ENCODE measurements at places on chromosomes 6 and 20.

GRCh38 chr6:141938664-141939063 is 194.1 kb upstream of the GJE1 start:
- DNase-seq, result no peak

DNA sequence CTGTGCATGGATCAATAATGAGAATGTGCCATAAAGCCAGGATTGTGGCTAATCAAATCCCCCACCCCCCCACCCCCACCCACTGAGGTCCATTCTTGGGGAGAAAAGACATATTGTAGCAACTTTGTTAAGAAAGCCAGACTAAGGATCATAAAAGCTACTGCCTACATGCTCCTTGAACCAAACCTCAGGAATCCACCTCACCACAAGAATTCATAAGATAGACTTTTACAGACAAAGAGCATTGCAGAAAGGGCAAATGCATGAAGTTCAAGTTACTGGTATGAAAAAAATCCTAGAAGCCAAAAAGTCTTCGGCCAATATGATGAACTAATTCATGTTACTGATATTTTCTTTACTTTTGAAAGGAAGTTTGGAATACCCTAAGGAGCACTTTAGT is 187.9 kb upstream of the ARID1B start:
- no peak for DNase-seq

DNA sequence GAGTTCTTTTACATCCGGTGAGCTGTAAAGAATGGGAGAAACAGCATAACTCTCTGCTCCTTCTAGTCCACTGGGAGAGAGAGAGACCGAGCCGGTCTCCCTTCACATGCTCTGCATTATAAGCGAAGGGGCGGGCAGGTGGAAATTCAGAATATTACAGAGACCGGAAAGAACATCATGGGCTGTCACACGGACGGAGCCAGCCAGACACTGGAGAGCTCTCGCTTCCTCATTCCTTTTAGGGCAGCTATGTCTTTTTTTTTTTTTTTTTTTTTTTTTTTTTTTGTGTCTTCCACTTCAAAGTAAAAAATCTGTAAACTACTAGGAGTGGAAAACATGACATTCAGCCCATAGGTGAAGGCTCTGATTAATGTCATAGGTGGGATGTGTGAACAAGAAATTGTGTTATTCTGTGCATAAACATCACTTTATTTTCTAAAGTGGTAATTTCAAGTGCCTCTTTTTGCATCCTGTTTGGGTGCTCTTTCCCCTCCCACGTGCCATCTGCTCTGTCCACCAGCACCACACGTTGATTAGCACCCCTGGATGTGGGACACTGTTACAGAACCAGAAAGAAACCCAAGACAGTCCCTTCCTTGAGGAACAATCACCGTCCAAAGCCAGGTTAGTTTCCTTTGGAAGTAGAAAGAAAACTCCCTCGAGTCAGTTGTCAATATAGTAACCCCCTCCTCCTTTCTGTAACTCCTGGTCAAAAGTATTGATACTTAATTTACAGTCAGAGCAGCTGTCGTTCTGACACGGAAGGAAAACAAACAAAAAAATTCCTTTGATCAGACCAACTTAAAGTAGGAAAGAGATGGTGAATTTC is at the start of gene TAGAP:
TAGAP (minus strand) TSS at position 93 of the 829 bp plus-strand sequence. CDS start 845 bp downstream, outside the sequence.
- DNase-seq, result no peak

DNA sequence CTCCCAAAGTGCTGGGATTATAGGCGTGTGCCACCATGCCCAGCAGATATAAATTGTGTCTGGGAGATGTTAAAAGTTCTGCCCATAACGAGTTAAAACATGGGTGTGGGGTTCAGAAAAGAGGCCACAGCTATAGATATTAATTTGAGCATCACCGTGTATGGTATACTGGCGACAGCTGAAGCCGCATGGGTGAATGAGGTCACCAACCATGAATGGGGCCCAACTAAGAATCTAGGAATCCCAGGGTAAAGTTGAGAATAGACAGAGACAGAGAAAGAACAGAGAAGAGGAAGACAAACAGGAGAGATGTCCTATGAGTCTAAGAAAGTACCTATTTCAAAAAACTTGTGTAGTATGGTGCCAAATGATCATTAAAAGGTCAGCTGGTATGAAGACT is 50.9 kb downstream of the ILRUN start:
- DNase-seq, result no peak

GRCh38 chr6:123575188-123575587 is 61.6 kb downstream of the TRDN start:
- no peak for DNase-seq

DNA sequence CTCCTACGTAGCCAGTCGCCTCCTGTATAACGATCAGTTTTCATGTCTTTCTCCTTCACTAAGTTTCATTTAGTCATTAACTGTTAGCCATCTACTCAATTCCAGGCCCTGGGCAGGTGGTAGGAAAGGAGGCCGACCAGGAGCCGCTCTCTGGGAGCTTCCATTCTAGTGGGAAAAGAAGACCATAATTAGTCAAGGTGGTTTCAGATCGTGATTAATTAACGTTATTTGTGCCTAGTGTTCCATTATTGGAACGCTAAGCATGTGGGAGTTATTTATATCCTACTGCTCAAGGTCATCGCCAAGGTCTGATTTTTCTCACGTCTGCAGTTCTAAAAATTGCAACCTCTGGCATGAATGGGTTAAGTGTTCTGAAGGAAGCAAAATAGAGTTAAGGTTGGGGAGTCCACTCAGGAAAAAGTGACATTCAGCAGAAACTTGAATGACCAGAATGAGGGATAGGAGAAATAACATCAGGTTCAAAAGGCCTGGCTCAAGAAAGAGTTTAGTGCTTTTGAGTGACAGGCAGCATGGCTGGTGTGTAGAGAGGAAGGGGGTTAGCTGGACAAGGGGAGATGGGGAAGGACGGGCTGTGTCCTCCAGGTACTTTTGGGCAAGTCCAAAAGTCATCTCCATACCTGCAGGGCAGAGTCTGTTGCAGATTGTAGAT is 812 bp downstream of the SLC9A8 start:
- no peak for DNase-seq

- DNase-seq, result no peak
Measured at GRCh38 chr6:47321577-47321976, 11.9 kb upstream of the TNFRSF21 start.

DNA sequence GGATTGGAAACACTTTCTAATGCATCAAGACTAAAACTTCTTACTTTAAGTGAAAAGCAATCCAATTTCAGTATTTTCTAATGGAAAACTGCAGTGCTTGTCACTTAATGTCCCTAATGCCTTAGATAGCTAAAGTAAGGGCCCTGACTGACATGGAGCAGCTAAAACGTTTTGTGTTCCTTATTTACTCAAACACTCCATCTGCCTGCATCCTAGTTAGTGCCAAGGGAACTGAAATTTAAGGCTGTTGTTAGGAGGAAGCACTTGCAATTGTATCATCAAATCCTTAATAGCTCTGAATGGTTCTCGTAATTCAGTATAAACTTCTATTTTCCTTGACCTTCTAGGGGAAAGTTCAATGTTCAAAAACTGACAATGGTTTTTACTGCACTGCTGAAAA is 127.4 kb downstream of the GJA10 start:
- DNase-seq, result peak; percentile 44

GRCh38 chr20:39116020-39116419 is 153.9 kb downstream of the DHX35 start:
- no peak for DNase-seq

GRCh38 chr6:168866534-168866933 is 387.1 kb downstream of the THBS2 start:
- DNase-seq, result no peak

GRCh38 chr20:24318569-24319352 is 150.7 kb upstream of the SYNDIG1 start:
- no peak for DNase-seq

DNA sequence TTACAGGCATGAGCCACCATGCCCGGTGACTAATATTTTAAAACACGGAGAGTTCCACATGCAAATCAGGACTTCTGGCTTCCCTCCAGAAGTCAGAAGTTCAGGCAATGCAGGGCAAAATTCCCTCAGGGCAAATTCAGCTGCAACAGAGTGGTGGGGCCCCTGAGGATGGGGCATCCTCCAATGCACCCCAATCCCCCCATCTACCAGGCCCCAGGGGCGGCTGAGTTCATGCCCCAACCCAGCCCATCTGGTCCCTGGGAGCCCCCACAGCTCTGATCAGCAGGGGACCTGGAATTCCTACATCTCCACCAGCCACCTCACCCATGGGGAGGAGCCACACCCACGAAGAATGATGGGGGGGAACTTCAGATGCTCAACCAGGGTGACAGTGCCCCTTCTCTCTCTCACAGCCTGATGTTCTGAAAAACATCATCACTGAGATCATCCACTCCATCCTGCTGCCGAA is 22.6 kb downstream of the BPIFB1 start:
- DNase-seq, result no peak

DNA sequence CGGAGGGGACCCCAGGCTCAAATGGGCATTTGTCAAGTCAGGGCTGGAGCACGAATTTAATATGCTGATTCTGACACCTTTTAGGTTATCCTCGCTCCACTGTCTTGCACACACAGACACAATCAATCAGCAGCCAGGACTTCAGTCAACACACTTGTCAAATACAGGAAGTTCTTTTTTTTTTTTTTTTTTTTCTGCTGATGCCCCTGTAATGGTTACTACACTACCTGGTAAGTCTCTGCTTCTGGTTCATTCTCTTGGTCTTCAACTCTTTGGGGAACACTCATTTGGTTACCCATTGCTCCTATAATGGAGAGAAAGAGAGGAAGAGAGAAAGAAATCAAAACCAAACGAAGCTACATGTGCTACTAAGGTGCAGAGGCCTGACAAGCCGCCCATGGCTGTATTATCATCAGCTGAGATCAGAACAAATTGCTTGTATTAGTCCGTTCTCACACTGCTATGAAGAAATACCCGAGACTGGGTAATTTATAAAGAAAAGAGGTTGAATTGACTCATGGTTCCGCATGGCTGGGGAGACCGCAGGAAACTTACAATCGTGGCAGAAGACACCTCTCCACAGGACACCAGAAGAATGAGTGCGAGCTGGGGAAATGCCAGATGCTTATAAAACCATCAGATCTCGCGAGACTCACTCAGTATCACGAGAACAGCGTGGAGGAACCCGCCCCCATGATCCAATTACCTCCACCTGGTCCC is 11.8 kb downstream of the BCAS1 start:
- DNase-seq, result no peak

GRCh38 chr6:10412461-10413261 is 2.2 kb downstream of the TFAP2A start:
- DNase-seq, result peak; percentile 29

DNA sequence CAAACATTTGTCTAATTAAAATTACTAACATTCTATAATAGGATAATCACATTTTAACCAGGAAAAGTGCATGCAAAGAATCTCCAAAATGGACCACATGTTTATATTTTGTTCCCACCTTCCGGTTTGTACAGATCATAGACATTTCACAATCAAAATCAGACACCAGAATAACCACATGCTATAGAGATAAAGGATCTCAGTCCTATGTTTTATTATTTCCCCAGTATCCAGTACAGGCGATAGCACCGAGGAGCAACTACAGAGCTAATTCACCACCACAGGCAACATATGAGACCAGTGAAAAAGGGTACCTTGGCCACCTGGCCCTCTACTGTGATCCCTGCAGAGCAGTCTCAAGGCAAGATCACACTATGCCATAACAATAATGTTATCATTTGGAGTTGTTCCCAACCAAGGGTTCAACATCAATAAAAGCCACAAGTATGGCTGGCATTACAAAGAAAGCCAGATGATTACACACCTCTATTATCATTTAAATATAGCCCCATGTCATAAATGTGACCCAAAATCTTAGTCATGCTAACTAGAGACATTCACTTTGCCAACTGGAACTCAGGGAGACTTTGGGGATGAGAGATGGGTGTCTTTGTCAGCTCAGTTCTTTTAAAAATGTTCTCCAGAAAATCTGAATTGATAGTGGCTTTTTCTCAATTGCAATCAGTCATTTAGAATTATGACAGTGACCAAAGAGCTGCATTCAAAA is 46.7 kb downstream of the RALGAPA2 start:
- no peak for DNase-seq

DNA sequence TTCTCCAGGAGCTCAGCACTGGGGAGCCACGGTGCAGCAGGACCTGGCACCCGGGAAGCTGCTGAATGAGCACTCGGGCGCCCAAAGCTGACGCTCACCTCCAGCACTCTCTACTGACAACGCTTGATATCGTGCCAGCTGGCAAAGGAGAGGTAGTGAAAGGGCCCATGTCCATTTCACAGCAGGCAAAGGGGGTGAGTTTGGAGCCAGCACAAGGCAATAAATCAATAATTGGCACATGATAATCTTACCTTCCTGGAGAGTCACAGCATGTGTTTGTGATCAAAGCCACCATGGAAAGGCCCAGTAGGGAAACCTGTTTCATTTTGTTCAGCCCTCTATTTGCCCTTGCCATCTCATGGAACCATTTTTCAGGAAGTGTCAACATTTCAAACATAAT is 23.3 kb upstream of the SMIM26 start:
- DNase-seq, result peak; percentile 98

- no peak for DNase-seq
Measured at GRCh38 chr6:1704711-1705110, 95.0 kb downstream of the FOXC1 start.

GRCh38 chr20:51540580-51540979 is 1.9 kb downstream of the NFATC2 start:
- no peak for DNase-seq

- no peak for DNase-seq
Measured at GRCh38 chr6:57469072-57469471, 151.6 kb downstream of the PRIM2 start.

GRCh38 chr6:134925800-134926199 is 24.1 kb downstream of the ALDH8A1 start:
- no peak for DNase-seq

GRCh38 chr6:95574811-95575210 is 2.5 kb upstream of the MANEA start:
- DNase-seq, result no peak

DNA sequence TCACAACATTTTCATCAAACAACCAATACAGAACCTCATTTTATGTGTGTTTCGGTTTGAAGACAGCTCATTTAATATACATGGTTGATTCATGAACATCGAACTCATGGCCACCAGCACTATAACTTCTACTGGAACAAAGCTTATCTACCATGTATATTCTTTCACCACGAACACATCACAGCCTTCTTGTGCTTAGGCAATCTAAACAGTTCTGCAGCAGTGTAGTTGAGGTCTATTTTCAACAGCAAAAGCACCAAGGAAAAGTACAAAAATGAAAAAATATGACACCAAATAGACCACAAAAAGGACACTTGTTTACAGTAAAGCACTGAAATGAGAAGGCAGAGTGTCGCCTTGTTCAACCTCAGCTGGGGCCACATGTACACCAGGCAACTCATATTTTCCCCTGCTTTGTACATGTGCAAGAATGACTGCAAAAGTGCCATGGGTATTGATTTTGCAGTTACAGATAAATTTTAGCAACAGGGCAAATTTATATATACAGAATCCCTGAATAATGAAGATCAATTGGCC is 25.8 kb upstream of the KCNK5 start:
- no peak for DNase-seq

Measured in NCI-H1092 (cell line).